Astrocyte of the hippocampus (primary cell): ENCODE measurements at places on chromosomes 4 and X.
A peak's percentile ranks its signal among the peaks of the same experiment; 100 is the strongest.

GRCh38 chrX:150702966-150703694 lies 9.9 kb downstream of the MTMR1 start:
- DNase-seq: no peak

DNA sequence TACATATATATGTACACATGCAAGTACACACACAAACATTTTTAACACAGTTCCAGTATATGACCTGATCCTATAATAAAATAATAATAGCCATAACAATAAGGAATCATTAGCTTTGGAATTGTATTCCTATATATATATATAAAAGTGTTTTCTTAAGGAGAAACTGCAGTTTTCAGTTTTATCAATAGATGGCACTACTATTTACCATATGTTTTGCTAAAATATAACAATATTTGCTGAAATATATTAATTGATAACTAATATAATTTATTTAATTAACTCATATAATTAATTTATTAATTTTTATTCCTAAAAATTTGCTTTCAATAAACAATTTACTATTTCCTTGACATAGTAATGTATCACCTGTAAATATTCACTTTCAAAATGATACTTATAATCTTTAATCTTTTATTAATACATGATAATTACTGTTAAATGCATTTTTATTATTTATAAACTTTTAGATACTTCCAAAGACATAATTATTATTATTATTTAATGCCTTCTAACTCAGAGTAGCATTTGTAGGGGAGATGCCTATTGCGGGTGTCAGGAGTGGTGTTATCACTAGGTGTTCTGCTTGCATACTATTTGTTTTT lies 599.5 kb downstream of the FSTL5 start:
- peak; percentile 29 for DNase-seq

- DNase-seq: no peak
Observed at GRCh38 chr4:76979236-76979635, 29.7 kb downstream of the SEPTIN11 start.

DNA sequence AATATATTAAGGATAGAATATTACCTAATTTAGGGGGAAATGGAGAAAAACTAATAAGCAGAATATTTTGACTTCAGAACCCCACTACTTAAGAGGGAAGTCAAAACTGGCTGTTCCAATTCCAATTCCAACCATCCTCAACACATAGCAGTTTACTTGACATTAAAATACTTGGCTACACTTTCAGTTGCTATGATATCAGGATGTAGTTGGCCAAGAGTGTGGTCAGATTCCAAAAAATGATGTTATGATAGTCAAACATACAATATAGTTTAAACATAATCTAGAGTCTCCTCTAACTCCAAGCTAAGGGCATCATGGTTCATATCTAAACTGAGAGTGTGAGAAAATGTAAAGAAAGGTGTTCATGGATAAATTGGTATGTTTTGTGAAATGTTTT lies 16.5 kb upstream of the SMIM14 start:
- DNase-seq: no peak

GRCh38 chrX:101999644-102000539 lies 68.1 kb upstream of the ZMAT1 start:
- DNase-seq: peak; percentile 4

DNA sequence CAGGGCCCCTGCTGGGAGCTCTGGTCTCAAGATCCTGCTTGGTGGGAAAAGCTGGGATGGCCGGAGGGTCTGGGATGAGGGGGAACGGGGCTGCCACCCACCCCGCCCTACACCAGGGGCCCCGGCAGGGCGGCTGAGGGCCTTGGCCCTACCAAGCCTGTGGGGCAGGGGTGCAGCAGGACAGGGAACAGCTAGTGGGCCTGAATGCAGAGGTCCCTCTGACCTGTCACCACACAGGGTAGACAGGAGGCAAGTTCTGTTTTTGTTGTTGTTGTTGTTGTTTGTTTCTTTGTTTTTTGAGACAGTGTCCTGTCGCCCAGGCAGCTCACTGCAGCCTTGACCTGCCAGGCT lies 332 bp upstream of the RENBP start:
- no peak for DNase-seq
